ENCODE measurements at places on chromosomes 2 and 18.

- no peak for DNase-seq
Measured at GRCh38 chr2:221492636-221493035, 79.5 kb downstream of the EPHA4 start.

DNA sequence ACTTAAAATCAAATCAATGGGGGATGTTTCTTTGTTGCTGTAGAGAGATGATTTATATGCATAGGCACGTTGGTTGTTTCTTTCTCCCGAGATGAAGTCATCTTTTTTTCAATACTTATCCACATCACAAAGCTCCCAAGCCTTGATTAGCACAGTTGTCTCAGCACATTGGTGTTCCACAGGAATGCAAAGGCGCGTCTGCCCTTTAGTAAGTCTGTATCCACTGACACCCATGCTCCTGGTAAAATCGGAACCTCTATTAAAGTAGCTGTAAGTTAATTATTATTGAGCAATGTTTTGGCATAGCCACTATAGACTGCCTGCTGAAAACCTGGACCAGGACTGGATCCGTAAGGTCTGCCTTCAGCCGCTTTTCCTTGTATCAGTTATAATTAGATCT lies 77.6 kb upstream of the RBM44 start:
- no peak for DNase-seq

DNA sequence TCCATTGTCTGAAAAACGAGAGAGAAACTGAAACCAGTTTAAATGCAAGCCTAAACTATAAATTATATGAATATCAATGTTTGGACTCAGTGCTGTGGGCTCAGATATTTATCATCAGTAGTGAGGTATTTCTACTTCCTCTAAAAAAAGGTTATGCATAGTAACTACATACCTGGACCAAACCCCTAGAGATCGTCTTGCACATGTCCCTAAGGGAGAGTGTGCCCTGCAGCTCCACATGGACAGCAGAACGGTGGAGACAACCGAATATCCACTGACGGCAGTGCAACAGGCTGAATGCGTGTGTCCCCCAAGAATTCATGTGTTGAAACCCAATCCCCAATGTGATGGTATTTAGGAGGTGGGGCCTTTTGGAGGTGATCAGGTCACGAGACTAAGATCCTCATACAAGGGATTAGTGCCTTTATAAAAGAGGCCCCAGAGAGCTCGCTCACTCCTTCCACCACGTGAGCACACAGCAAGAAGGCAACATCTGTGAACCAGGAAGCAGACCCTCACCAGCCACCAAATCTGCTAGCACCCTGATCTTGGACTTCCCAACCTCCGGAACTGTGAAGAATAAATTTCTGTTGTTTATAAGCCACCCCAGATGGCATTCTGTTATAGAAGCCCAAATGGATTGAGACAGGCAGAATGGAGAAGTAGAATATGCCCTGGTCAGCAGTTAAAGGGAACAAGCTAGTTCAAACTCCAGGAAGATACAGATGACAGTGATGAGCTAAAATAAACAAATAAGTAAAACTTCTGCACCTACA lies 208.4 kb downstream of the ANAPC1 start:
- DNase-seq, result peak; percentile 50

DNA sequence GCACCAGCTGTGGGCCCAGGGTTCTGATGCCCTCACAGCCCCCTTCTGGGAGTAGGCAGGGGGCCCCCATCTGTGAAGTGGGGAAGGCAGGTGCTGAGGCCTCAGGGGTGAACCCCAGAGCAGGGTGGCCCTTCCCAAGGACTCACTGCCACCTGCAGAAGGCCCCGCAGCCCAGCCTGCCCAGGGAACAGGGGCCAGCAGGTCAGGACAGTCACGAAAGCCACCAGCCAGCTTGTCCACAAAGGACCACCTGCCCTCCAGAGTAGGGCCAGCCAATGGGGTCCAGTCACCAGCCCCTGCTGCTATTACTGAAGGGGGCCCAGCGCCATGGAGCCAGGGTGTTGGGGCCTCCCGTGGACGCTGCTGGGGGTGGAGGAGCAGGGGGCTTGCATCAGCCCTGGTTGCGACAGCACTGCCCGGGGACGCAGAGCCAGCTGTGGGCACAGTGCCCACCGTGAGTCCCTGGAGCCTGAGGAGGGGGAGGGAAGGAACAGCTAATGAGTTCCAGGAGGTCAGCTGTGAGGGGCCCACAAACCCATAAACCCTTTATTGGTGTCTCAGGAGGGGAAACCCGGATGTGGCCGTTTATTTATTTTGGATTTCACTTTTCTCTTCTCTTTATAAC lies 11.5 kb upstream of the SNED1 start:
- no peak for DNase-seq

GRCh38 chr2:211258646-211259335 lies 702.4 kb downstream of the CPS1 start:
- DNase-seq, result no peak

DNA sequence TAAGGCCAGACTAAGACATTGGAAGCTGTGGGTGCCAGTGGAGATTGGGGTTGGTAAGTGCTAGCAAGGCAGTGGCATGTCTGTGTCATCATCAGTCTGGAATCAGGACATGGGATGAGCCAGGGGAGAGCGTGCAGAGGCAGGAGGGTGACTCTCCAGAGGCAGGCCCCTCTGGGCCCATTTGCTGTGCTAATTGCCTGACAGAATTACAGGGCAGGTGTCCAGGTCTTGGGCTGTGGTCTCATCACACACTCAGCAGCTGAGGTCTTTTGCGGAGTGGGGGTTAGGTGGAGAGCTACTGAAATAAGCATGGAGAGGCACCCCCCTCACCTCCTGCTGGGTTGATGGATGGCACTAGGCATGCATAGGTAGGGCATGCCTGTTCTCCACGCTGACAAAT lies 57.4 kb downstream of the CELF4 start:
- no peak for DNase-seq

DNA sequence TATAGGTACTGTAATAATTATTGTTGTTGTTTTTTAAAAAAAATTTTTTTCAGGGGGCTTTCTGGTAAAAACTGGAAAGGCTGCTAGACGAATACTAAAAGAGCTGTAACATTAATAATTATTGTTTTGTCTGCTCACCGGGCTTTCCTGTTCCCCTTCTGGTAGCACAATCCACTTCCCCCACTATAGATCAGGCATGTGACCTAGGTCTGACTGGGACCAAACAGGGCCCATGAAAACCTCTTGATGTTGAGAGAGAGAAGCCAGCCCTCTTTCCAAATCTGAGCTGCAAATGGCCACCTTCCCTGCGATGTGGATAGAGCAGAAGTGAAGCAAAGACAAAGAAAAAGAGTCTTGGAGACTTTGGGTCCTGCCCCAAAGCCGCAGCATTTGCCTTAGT lies 23.4 kb downstream of the SH2D6 start:
- peak; percentile 56 for DNase-seq

GRCh38 chr2:136497709-136498108 lies 267.6 kb upstream of the THSD7B start:
- no peak for DNase-seq

- DNase-seq, result no peak
Measured at GRCh38 chr2:184006998-184007397, 591.3 kb upstream of the ZNF804A start.

GRCh38 chr18:13909141-13909940 lies 6.0 kb downstream of the MC2R start:
- no peak for DNase-seq

- DNase-seq, result no peak
Measured at GRCh38 chr18:57839942-57840381, 36.8 kb upstream of the ATP8B1 start.

- no peak for DNase-seq
Measured at GRCh38 chr2:18436503-18437005, 123.9 kb downstream of the RDH14 start.

GRCh38 chr2:50786345-50786744 lies 245.6 kb downstream of the NRXN1 start:
- DNase-seq, result no peak

DNA sequence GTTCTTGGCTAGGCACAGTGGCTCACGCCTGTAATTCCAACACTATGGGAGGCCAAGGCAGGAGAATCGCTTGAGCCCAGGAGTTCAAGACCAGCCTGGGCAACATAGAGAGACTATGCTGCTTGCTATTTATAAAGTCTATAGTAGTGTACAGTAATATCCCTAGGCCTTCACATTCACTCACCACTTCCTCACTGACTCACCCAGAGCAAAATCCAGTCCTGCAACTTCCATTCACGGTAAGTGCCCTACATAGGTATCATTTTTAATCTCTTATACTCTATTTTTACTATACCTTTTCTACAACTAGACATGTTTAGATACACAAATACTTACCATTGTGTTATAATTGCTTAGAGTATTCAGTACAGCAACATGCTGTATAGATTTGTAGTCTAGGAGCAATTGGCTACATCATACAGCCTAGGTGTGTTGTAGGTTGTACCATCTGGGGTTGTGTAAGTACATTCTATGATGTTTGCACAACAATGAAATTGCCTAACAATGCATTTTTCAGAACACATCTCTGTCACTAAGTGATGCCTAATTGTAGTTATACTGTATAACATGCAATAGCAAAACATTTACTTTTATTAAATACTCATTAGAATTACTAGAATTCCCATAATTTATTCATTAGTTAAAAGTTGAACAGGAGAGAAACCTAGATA lies 8.8 kb downstream of the DHX57 start:
- no peak for DNase-seq

- DNase-seq, result no peak
Measured at GRCh38 chr2:199011908-199012307, 445.8 kb downstream of the SATB2 start.

GRCh38 chr2:71498261-71498701 lies 44.9 kb downstream of the DYSF start:
- no peak for DNase-seq

DNA sequence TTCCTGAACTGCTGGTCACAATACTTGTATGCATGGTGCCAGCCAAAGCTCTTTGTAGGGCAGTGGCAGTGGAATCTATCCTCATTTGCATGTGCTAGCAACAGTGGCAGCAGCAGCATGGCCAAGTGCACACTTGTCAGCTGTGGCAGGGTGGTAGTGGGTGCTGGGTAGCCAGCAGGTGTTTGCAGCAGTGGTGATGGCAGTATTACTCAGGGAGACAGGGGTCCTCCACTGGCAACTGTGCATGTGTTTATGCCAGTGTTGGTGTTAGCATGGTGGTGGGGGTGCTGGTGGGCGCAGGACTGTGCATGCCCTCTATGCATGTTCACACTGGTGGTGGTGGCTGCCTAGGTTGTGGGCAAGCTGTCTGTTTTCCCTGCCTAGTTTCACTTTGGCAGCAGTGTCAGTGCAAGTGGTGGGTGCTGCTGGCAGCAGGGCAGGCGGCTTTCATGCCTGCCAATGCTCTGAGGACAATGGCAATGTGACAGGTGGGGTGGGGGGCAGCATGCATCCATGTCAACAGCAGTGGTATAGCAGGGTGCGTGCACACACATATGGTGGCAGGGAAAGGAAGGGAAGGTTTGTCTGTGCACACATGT lies 41.2 kb downstream of the GALNT13 start:
- no peak for DNase-seq

DNA sequence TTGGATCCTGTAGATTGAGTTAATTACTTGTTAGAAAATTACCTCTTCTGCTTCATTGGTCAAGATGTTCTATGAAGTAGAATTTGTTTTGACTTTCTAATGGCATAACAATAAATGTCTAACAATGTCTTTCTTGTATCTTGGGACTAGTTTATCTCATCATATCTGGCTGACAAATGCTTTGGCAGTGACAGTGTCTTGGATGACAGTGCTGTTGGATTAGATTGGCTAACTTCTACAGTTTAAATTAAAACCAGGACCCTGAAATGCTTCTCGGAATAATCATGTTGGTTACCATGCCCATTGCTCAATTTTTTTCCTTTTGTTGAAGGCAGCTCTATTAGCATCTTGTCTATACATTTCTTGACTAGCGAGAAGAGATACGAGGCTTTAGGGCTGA lies 176.9 kb downstream of the PARD3B start:
- DNase-seq, result no peak

- DNase-seq, result peak; percentile 11
Measured at GRCh38 chr2:25255745-25256487, 85.8 kb downstream of the DNMT3A start.

- no peak for DNase-seq
Measured at GRCh38 chr2:121634354-121635307, 14.6 kb downstream of the CLASP1 start.

- DNase-seq, result peak; percentile 7
Measured at GRCh38 chr2:226873051-226873620, 37.3 kb downstream of the RHBDD1 start.

DNA sequence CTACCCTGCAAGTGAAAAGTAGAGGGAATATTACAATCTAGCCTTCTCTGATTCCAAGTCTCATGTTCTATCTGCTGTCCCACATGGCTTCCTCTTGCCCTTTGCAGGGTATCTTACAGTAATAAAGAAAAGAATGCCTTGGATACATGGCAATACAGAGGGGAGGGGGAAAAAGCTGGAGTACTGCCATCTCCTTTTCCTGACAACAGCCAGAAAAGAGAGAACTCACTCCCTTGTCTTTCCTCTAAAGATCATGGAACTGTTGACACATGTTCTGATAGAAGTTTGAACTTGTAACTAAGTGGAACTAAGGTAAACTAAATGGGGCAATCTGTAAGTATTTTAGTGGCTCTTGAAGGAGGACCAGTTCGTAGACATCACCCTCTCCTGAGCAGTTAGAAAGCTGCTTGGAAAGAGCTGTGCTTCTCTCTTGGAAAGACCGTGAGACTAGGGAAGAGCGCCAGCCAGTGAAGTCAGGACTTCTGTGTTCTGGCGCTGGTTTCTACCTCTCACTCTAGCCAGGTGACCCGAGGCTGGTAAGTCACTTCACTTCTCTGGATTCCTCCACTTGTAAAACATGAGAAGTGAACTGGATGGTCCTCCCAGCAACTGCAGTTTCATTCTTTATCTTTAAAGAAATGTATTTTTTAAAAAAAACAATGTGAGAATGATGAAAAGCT lies 242.3 kb upstream of the FOSL2 start:
- DNase-seq, result no peak

DNA sequence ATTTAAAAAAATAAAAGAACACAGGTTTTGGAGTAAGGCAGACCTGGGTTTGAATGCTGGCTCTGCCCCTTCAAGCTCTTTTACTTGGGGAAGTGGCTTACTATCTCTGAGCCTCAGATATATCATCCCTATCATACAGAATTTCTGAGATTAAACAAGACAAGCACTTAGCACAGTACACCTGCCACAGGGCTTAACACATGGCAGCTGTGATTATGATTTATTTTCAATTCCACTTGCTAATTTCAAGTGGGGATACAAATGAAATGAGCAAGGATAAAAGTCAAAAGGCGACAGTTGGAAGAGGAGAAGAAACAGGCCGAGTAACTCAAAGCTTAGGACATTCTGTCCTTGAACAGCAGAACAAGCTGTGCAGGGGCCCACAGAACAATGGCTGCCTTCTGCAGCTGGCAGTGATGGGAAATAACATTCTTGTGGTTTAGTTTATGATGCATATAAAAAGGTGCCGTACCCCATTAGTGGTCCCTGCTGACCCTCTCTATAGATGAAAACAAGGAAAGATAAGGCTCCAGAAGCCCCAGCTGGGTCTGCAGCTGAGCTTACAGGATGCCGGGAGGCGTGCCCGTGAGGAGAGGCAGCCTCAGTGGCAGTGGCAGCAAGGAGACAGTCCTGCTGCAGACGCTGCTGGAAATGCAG lies 45.3 kb downstream of the KIF3C start:
- DNase-seq, result no peak

Data from inflammatory macrophage treated with lipopolysaccharide for 4 hours (primary cell).